ENCODE measurements at places on chromosomes 3 and 15. TPM values are rescaled to one million over a fixed set of nuclear protein-coding genes. Genes with fewer than 3 reads are reported as not detected.
A peak's percentile ranks its signal among the peaks of the same experiment; 100 is the strongest.

DNA sequence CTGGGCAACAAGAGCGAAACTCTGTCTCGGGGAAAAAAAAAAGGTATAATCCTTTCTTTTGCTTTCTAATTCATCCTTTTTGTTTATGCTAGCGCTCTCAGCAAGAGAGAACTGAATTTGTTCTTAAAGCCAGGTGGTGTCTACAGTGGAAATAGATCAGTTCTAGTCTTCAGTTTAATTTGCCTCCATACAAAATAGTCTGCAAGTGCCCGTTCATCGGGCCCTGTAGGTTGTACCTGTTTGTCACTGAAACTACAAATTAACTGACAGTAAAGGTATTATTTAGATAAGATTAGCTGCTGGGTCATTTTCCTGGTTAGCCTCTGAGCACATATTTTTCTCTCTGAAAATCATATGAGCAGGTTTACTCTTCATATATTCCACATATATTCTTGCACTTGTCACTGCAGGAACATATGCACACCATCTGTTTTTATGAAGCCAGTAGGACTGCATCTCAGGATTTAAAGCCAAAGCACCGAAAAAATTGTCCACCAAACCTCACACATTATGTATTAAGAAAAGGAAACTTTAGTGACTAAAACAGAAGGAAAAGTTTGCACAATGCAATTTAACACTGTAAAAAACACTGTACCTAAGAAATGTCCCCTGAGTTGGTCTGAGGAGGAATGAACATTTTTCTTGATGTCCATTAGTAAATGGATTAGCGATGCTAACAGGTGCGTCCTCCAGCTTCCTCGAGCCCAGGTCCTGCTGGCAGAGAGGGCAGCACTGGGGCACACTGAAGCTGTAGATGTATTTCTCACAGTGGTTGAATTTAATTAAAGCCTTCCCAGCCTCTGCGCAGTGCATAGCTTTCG lies 437 bp downstream of the MKRN2OS start:
- no peak for DNase-seq

- DNase-seq = no peak
Measured at GRCh38 chr15:39096608-39097205, 484.2 kb upstream of the THBS1 start.

DNA sequence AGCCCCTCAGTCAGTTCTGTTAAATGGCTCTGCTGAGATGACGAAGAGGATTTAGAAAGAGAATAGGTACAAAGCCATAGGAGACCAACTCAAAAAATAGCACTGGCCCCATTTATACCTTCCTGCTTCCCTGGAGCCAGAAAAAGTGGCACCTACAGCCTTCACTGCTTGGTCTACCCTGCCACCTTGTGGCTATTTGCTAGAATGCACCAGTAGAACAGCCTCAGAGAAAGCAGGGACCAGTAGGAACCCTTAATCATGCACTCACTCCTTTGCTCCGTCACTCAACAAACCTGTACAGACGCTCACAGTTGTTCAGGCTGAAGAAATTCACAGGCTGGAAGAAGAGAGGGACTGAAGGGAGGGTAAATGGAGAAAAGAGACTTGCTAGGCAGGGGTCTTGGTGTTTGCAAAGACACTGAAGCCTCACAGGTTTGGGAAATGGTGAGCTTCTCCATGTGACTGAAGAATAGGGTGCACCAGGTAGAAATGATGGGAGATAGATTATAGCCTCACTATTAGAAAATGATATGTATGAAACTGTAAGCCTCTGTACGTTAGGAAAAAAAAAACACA lies 12.1 kb upstream of the RTP2 start:
- DNase-seq = peak; percentile 84

GRCh38 chr3:38367779-38368178 lies 21.2 kb downstream of the XYLB start:
- no peak for DNase-seq

GRCh38 chr15:50249704-50250103 lies 15.8 kb downstream of the HDC start:
- no peak for DNase-seq

GRCh38 chr3:116161575-116162525 lies 283.4 kb downstream of the LSAMP start:
- DNase-seq = no peak

DNA sequence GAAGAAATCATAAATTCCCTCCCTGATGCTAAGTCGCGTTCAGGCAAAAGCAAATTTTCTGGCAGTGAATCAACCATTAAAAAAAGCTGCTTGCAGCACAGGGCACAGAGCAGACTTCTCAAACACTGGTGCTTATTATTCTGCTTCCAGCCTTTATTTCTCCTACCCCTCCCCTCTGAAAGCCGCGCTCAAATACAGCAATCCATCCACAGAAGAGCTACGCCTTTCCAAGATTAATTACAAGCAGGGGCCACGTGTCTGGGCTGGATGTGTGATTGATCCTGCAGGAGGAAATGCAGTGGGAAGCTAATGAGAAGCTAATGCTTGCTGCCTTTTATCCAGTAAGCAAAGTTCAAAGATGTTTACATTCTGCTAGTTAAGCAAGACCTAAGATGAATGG lies 134.9 kb upstream of the TOPAZ1 start:
- DNase-seq = no peak

- DNase-seq = no peak
Measured at GRCh38 chr3:127629467-127630403, 750 bp downstream of the PODXL2 start.

DNA sequence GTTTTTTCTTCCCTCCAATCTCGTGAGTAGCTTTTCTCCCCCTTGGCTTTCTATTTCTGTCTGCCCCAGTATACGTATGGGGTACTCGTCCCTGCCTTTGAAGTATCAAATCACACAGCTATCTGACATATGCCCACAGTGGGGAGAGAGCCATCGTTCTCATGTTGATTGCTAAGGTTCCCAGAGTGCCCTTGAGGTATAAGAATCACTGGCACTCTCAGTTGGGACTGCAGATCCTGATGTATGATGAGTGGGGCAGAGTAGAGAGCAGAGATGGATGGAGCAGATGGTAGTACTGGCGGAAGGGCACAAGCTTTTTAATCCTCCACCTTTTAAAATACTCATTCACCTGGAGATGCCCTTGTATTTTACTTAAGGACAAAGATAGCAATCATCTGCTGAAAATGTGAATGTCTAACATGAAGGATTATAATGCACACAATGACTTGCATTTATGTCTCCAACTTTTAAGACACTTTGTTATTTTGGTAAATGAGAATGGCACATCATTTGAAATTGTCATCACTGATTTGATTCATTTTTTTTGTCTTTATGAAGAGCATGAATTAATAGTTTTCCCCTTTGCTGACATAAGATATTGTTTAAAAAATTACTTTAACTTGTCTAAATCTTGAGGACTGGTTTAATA lies 239.6 kb downstream of the NR1D2 start:
- DNase-seq = no peak

GRCh38 chr15:39793923-39794322 lies 11.3 kb upstream of the FSIP1 start:
- DNase-seq = no peak

GRCh38 chr15:66765478-66766281 lies 63.6 kb downstream of the SMAD6 start:
- DNase-seq = no peak

DNA sequence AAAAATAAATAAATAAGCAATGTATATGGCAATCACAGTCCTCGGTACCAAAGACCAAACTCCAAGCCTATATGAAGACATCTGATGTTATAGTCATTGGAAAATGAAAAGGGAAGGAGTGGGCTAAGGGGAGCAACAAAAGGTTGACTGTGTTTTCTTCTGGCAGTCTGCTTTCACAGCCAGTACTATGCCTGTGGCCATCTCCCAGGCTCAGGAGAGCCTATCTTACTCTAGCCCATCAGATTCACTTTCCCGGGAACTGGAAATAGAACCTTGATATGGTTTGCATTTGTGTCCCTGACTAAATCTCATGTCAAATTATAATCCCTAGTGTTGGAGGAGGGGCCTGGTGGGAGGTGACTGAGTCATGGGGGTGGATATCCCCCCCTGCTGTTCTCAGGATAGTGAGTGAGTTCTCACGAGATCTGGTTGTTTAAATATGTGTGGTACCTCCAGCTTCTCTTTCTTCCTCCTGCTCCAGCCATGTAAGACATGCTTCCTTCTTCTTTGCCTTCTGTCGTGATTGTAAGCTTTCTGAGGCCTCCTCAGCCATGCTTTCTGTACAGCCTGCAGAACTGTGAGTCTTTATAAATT lies 105.3 kb downstream of the PLCH1 start:
- no peak for DNase-seq

DNA sequence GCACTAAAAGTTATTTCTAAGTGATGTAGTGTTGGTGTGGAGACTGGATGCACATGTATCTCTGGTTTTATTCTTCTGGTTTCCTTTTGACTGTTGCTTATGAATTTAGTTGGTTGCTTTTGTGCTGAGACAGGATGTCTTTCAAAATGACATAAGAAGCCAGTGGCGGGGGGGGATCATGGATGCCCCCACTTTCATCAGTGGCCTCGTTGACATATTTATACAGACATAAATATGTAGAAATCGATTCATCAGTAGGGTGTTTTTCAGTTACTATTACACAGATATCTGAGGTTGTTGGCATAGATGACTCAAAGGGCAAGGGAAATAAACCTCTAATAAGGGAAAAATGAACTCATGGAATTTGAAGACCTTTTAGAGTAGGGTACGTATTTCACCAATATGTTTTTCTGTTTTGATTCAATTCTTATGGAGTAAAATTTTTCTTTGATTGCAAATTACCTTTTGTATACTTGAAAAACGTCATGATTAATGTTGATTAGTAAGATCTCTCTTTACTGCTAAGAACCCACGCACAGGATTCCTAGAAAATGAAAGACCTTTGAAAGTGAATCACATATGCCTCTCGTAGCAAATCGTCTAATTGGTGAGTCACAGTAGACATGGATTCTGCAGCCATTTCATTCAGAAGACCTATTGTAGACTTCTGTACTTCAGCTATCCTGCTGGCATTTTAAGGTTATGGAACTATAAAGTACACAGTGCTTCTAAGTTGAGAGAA lies 97.4 kb upstream of the RBMS3 start:
- DNase-seq = no peak

- no peak for DNase-seq
Measured at GRCh38 chr15:96325541-96326327, 4.8 kb upstream of the NR2F2 start.

DNA sequence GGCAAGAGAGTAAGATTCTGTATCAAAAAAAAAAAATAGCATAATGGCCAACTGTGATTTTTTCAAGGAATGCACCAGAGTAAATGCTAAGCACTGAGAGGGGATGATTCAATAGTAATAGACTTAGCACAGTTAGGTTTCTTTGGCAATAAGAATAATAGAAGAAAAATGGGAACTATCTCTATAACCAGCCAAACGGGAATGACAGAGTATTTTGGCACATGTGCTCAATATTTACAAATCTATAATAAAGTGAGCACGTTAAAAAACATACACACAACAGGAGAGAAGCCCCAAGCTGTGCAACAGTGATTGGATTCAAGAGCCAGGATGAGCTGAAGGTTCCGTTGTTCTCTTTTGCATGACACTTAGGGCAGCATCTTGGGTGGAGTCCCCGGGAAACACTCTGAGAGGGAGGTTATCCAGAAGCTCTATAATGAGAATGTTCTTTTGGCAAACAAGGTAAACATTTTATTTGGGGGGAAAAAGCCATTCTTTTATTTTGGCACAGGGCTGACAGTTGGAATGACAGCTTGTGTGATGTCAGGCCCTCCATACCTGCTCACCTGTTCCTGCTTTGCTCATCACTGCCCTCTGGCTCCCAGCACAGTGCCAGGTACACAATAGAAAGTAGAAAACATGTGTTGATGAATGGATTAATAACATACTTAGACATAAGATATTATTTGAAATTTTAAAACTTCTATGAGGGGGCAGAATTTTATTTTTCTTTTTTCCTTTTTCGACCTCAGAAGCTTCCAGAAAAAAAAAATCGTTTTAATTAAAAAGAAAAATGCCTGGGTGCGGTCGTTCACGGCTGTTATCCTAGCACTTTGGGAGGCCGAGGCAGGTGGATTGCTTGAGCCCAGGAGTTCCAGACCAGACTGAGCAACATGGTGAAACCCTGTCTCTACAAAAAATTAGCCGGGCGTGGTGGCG lies 44.0 kb upstream of the MUC4 start:
- no peak for DNase-seq

DNA sequence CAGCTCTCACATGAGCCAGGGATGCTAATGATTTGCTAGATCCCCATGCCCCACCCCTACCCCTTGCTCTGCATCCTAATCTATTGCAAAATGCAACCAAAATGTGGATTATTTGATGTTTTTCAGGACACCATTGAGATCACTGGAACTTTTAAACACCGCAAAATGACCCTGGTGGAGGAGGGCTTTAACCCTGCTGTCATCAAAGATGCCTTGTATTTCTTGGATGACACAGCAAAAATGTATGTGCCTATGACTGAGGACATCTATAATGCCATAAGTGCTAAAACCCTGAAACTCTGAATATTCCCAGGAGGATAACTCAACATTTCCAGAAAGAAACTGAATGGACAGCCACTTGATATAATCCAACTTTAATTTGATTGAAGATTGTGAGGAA lies 29.7 kb downstream of the HDC start:
- DNase-seq = no peak

- no peak for DNase-seq
Measured at GRCh38 chr15:27965546-27965945, 133.6 kb downstream of the OCA2 start.

- no peak for DNase-seq
Measured at GRCh38 chr15:26624128-26624527, 148.7 kb downstream of the GABRB3 start.

DNA sequence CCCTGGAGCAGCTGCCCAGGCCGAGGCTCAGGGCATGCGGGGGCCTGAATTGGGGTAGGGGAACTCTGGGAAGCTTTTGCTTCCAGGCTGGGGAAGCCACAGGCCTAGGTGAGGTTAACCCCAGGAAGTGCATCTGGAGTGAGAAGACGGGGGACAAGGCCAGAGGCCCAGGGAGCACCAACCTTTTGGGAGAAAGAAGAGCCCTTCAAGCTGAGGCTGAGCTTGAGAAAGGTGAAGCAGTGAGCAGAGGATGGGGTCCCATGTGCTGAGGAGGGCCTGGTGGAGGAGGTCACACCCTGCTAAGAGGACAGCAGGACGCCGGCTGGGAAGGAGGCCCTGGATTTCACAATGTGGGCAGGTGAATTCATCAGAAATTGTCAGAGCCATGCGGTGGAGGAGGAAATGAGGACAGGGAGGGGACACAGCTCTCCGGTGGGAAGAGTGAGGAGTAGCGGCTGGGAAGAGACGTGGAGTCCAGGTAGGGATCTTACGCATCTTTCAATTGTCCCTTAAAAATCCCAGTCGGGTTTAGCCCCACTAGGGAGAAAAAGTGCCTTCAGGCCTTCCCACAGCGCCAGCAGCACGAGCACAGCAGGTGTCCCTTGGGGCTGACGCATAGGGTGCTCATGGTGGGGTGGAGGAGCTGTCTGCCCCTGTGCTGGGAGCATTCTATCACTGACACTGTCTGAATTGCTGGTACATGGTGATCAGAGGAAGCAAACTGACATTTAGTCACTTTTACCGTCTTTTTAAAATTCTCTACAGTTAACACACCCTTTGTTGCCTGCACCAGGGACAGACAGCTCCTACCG lies 50.9 kb downstream of the HCN4 start:
- no peak for DNase-seq

TFRC gene
- total RNA-seq = 69.1 TPM

IL12A gene
- 0.96 TPM for total RNA-seq

PFN2 gene
- total RNA-seq = 354 TPM

BFSP2 gene
- not detected for total RNA-seq

AADACL2 gene
- not detected for total RNA-seq

ZNF860 gene
- 0.36 TPM for total RNA-seq

CHRFAM7A gene
- total RNA-seq = 0.10 TPM

TMCO5A gene
- total RNA-seq = not detected

ZBTB38 gene
- 108 TPM for total RNA-seq

CADPS gene
- total RNA-seq = not detected

Measured in myocyte (in vitro differentiated cells).